Mesothelial cell of epicardium (in vitro differentiated cells): ENCODE measurements at places on chromosomes 1 and 21. TPM values are rescaled to one million over a fixed set of nuclear protein-coding genes. Genes with fewer than 3 reads are reported as not detected.

DNA sequence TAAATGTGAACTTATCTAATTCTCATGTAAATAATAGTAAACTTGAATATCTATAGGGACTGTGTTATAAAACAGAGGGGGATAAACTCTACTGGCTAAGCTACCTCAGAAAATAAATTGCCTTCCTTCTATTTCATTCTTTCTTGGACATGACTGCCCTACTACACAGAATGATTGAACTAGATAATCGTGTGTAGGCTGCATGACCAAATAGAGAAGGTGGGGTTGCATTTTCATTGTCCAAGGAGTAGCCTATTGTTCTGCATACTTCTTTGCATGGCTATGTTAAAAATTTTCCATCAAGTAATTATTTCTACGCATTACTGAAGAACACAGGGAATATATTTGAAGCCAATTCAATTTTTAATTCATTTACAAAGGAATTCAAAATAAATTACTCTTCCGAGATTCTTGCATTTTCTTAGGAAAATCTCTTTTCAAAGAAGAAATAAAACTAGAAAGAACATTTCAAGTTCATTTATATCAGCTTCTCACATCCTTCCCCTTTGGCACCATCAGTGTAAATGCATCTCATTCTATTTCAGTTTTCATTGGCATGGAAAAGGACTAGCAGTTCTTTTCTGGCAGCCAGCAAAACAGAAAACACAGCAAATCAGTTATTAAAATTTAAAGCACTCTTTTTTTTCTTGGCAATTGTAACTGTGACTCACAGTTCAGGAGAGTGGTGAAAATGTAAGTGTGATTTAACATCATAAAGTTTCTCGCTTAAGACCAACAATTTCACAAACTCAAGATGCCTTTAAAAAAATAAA is 714.7 kb downstream of the NCAM2 start:
- no peak for DNase-seq

GRCh38 chr1:207221934-207222351 is 99.5 kb upstream of the CD55 start:
- no peak for DNase-seq

- no peak for DNase-seq
Measured at GRCh38 chr21:14554948-14555347, 8.8 kb upstream of the SAMSN1 start.

PTPRC gene
- not detected in 3 replicates for total RNA-seq

GPR89B gene
- total RNA-seq: 19.3 to 22.9 TPM (median 21.2 TPM) in 3 replicates

GRCh38 chr1:32741413-32742198 is 39.0 kb upstream of the SYNC start:
- no peak for DNase-seq

DNA sequence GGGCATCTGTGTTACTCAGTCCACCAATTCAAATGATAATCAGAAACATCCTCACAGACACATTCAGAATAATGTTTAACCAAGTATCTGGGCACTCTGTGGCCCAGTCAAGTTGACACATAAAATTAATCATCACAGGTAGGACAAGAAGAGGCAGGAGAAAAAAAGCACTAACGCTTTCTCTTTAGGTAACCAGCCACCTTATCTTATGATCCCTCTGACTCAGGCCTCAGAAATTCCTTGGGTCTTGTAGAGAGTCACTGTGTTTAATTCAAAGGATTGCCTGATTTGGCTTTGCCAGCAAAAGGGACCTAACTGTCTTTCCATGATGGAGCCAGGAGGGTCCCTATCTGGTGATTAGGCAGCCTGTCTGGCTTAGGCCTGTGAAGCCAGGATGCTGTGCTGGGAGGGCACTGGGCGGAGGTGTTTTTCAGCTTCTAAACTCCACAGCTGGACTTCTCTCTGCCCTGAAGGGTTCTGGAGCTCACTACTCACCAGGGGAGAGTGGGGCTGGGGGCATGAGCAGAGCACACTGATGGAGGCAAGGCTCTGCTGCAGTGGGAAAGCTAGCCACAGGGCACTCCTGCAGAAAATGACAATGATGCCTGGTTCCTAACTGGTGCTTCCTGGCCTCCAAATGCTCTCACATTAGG is 36.4 kb upstream of the STUM start:
- no peak for DNase-seq

NGF gene
- 4.2 to 4.6 TPM (median 4.5 TPM) in 3 replicates for total RNA-seq

- DNase-seq: no peak
Measured at GRCh38 chr1:230772457-230773395, 25.5 kb downstream of the CAPN9 start.

DNA sequence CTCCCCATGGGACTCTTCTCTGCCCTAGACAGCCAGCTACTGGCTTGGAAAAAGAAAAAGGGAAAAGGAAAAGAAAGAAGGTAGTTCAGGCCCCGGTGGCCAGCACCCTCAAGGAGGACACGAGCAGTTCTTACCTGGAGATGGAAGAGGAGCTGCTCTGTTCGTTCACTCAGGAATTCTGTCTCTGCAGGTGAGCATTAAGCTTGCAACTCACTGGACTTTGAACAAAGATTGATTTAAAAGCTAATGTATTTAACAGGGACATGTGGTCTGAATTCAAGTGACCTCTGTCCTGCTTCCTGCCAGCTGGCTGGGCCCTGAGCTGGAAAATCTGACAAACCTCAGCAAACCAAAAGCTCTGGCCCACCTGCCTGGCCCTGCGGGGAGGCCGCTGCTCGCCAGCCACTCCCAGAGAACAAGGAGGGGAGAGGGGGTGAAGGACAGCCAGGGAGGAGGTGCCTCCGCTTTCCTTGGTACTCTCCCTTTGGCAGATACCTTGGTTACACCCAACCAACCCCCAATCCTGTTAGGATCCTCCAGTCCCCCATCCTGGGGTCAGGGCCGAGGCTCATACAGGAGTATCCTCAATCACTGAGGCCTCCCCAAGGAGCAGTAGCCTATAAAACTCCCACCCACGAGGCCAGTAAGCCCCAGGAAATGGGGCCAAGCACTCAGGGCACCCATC is at the start of gene PDZK1:
TSS of gene PDZK1 (minus strand) at position 186 of the 685 bp plus-strand sequence. CDS start 19,347 bp downstream, outside the sequence.
- no peak for DNase-seq

GRCh38 chr1:214514032-214514818 is 37.2 kb downstream of the PTPN14 start:
- no peak for DNase-seq

GRCh38 chr1:166378805-166379204 is 212.0 kb upstream of the FAM78B start:
- DNase-seq: no peak

- DNase-seq: no peak
Measured at GRCh38 chr1:9861360-9861759, 37.6 kb upstream of the CLSTN1 start.

DNA sequence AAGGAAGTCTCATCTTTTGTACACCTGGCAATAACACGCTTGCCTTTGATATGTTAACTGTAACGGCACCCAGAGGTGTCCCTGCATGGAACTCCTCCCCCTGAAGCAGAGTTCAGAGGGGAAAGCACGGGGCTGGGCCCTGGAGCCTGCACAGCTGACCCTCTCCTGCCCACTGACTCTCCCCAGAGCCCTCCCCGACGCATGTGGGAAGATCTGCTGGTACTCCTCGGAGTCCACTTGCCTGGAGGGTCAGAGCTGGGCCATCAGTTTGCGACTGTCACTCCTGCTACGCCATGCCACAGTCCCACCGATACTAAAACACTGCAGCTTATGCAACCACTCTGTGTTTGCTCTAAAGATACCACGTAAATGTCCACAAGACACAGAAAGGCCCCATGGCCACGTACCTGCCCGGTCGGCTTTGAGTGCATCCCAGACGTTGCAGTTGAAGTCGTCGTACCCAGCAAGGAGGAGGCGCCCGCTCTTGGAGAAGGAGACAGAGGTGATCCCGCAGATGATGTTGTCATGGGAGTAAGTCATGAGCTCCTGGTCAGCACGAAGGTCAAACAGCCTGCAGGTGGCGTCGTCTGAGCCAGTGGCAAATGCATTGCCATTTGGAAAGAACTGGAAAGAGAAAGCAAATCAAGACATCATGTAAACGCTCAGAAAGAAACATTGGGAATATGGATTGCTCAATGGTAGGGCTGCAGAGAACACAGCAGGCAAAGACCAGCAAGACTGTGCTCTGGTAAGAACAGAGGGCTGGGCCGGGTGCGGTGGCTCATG is 10.6 kb upstream of the NADK start:
- DNase-seq: no peak

MR1 gene
- 4.2 to 5.5 TPM (median 4.7 TPM) in 3 replicates for total RNA-seq

DNA sequence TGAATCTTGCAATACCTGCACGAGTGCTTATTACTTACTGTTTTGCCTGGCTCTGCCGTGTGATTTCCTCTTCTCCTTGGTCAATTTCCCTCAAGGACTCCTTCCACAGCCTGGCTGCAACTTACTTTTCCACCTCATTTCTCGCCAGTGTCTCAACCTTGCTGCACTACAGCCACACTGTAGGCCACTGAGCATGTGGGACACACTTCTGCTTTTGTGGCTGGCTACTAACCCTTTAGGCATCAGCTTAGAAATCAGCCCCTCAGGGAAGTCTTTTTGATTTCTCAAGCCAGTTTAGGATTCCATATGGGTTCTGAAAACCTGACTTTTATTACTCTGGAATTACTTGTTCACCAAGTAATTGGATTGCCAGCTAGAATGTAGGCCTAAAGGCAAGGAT is 5.2 kb upstream of the DMRTB1 start:
- no peak for DNase-seq

DNA sequence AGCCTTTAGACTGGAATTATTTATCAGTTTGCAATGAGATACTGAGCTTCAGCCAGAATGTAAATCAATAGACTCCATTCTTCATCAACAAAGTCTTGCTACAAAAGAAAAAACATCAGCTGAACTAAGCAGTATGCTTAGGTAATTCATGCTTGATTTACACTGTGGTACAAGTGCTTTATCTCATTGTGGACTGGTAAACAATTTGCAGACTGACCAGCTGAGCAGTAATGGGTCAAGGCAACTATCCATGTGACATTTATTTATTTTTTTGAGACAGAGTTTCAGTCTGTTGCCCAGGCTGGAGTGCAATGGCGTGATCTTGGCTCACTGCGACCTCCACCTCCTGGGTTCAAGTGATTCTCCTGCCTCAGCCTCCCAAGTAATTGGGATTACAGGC is 39.8 kb upstream of the SYT2 start:
- no peak for DNase-seq

- no peak for DNase-seq
Measured at GRCh38 chr1:119946724-119947123, 50.4 kb upstream of the ADAM30 start.

DNA sequence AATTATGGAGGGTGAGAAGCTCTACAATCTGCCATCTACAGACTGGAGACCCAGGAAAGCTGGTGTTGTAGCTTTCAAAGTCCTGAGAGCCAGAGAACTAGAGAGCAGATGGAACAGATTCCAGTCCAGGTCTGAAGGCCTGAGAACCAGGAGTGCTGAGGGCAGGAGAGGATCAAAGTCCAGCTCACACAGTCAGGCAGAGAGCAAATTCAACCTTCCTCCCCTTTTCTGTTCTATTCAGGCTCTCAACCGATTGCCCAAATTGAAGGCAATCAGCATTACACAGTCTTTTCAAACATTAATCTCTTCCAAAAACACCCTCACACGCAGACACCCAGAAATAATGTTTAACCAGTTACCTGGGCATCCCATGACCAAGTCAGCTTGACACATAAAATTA is 2.5 kb upstream of the TMPRSS2 start:
- no peak for DNase-seq

DNA sequence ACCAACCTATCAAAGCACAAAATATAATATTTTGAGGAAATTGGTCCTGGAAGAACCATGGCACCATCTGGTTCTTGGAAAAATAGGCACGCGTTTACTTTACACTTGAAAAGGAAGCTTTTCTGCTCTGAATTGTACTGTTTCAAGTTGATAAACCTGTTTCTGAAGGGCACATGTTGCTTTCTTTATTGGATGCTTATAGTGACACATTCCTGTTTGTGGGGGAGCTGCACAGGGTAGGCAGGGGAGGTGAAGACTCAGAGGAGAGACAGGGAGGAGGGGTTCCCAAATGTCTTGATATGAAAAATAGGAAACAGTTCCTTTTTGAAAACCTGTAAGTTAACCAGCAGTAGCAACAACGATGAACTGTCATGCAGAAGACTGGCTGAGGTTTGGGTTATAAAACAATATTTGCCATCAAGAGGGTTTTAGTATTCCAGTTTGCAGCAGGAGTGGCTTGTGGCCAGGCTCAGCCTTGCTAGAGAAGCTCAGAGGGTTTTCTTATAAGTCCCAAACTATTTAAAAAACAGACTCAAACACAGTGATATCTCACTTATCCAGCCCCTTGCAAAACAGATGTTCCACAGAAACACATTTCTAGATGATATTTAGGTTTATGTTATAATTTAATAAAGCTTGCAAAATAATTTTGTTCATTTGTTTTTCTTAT is 127.0 kb upstream of the MROH9 start:
- DNase-seq: no peak

- no peak for DNase-seq
Measured at GRCh38 chr1:211684331-211684730, 8.9 kb upstream of the NEK2 start.

- no peak for DNase-seq
Measured at GRCh38 chr1:107557095-107557494, 407.9 kb downstream of the VAV3 start.

OR10T2 gene
- not detected in 3 replicates for total RNA-seq

DNA sequence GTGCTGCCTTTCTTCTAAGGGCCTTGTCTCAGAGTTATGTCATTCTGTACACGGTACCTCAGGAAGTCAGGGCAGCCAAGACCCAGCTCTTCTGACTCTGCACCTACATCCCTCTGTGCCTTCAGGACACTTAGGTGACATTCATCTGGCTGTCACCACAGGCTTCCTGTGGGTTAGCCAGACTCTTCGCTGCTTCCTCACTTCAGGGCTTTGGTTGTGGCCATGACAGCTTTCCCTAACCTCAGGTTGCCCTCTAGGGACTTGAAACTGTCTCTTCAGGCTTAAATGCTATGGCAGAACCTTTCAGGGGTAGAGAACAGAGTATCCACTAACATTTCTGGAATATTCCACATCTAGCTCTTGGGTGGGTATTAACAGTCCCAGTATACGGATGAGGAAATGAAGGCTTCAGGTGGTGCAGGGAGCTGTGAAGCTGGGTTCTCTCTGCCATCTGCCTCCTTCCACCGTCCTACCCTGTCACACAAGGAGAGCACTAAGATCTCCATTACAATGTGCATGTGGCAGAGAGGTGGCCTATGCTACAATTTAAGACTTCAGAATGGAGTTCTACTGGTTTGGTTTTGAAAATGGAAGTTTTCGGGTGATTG is 9.9 kb downstream of the TSSK3 start:
- DNase-seq: no peak

DNA sequence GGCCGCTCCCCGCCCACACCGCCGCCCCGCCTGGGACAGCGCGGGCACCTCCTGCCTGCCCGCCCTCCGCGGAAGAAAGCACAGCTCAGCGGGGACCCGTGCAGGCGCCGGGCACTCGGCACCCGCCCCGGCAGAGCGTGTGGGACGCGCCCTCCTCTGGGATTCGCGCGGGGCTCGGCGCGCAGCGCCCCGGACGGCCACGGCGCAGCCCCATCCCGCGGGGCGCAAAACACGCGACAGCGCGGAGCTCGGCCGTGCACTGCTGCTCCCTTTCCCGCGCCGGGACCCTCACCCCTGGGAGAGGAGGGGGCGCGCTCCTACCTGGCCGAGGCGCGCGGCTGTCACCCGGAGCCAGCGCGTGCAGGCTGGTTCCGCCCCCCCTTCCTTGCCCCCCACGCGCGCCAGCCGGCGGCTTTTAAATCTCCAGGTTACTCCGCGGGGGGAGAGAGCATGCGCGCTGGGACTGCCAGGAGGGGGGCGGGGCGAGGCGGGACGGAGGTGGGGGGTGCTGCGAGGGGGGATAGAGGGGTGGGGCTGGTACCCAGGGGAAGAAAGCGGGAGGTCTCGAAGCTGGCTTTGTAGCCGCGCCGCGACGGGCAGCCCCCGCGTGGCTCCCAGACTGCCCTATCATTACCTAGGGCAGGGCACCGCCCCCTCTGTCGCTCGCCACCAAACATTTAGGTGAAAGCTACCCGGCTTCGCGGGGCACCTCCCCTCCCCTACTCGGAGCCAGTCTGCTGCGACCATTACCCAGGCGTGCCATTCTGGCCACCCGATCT is at the start of gene SLC45A3:
TSS of gene SLC45A3 (minus strand) at position 437 of the 779 bp plus-strand sequence. CDS start 15,853 bp downstream, outside the sequence.
- no peak for DNase-seq

RPF1 gene
- total RNA-seq: 23.2 to 28.2 TPM (median 26.1 TPM) in 3 replicates
